Fibroblast of mammary gland (primary cell): ENCODE measurements at places on chromosomes 2 and 18.

DNA sequence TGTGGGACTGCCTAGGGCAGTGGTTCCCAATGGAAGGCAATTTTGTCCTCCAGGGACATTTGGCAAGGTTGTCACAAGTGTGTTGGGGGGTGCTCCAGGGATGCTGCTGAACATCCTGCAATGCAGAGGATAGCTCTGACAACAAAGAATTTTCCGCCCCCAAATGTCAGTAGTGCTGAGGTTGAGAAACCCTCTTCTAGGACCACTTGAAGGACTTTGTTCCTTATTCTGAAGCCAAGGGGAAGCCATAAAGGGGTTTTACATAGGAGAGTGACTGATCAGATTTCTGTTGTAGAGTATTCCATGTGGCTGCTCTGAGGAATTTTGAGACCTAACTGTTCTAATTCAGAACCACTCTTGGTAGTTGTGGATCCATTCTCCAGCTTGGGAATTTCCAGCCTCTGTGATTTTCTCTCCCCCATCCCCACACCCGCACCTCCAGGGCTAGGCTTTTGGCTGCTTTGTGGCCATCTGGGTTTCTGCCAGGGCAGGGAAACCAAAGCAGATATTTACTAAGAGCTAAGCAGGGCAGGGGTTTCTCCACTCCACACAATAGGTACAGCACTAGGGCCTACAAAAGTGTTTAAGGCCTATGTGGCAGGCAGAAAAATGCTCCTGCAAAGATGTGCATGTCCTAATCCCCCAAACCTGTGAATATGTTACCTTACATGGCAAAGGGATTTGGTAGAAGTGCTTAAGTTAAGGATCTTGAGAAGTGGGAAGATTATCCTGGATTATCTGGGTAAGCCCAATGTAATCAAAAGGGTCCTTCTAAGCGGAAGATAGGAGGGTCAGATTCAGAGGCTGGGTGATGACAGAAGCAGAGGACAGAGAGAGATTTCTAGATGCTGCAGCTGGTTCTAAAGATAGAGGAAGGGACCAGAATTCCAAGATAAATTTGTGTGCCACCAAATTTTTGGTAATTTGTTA, 135.4 kb downstream of the TMEM17 start:
- no peak for DNase-seq

DNA sequence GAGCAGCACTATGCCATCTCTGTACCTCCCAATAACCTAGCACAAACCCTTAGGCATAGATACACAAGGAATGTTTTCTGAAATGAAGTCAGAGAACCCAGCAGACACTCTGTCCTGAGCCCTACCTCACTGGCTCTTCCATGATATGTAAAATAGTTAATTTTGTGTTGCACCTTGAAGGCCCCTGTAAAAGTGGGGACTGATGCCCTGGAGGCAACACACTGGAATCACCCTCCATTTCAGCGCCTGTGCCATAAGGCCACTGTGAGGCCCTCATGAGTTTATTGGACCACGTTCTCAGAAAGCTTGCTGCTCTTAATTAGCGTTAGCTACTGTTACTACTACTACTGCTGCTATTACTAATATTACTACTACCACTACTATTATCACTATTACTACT, 670.1 kb upstream of the SOX11 start:
- DNase-seq: no peak

DNA sequence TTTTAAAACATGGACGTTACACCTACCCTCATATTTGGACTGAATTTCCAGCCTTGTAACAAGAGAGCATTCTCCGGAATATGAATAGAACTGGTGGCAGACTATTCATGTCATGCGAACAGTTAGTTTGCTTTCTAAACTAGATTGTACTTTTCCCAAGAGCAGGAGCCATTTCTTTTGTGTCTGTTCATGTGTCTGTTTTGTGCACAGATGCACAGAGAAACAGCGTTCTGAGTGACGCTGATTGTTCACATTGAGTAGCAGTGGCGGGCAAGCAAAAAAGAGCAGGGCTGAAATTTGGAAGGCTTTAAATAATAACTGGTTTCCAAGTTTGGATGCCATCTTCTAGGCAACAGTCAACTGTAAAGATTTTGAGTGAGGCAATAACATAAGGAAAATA, 200.3 kb downstream of the NRXN1 start:
- no peak for DNase-seq

DNA sequence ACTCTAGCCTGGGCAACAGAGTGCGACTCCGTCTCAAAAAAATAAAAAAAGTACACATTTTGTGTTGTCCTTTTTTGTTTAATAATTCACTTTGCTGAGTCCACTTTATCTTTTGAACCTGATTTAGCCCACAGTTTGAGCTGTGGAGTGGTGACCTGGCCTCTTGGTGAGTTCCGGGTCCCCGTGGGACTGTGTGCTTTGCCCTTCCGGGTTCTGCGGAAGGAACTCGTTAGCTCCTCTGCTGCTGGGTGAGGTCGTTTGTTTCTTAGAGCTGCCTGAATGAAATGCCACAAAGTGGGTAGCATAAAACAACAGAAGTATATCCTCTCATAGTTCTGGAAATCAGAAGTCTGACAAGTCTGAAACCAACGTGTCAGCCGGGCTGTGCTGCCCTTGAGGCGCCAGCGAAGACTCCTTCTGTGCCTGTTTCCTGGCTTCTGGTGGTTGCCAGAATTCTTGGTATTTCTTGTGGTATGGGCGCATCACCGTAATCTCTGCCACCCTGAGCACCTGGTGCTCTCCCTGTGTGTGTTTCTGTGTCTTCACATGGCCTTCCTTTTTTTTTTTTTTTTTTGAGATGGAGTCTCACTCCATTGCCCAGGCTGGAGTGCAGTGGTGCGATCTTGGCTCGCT, 3.5 kb downstream of the EFHD1 start:
- DNase-seq: no peak

DNA sequence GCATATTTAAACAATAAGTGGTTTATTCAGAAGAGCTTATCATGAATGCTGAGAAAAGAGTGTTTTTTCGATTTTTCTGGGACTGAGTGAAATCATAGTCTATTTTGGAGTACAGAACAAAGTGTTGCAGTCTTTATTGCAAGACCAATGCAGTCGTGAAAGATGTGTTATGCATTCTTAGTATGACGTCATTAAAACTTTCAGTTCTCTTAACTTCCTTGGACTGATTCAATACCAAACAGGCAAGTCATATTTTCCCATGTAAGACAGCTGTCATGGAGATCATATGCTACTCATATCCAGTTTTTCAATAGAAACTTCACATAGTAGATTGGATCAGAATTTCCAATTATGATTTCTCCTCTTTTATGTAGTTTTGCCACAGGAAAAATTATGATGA, 92.6 kb downstream of the RIT2 start:
- no peak for DNase-seq

- no peak for DNase-seq
Observed at GRCh38 chr2:54687595-54688152, 35.8 kb upstream of the EML6 start.

DNA sequence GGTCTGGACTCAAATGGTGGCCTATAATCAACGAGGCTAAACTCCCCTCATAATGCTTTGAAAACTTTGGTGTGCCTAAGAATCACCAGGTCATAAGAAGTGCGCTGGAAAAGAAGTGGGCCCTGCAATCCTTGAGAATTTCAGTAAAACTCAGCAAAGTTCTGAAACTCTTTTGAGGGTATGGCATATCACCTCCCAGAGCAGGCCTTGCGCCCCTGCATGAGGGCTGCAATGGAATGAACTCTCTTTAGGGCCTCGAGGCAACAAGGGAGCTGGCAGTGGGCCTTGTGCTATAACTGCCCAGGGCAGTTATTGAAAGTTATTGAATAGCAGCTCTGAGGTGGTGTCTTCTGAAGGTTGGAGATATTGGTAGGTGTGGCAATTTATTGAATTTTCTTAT, 34.5 kb upstream of the AFF3 start:
- no peak for DNase-seq
